Ascending aorta (tissue), 2 donors: ENCODE measurements at places on chromosomes 2 and 18.
A peak's percentile ranks its signal among the peaks of the same experiment; 100 is the strongest.

DNA sequence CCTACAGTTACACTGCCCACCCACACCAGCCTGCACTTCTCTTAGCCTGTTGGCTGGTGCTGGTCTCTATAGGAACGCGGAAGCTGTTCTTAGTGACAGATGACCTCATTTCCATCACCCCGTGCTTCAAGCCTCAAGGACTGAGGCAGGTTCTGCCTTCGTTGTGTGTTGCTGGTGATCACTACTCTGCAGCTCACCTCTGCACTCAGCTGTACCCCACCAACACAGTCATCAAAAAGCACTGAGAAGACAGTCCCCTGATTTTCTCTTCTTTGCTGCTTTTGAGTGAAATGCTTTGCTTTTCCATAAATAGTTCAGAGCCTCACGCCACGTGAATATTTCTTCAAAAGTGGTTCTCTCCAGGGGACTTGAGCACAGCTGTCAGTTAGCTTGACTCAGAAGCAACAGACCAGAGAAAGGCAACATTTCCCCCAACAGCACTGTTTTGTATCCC, 225.7 kb upstream of the CCDC150 start:
- no peaks in the 10 kb centered on the region for H3K27me3 ChIP-seq
- no peak overlapping the region for H3K4me3 ChIP-seq
- peaks cover 8% of the 10 kb centered on the region for H3K4me1 ChIP-seq

DNA sequence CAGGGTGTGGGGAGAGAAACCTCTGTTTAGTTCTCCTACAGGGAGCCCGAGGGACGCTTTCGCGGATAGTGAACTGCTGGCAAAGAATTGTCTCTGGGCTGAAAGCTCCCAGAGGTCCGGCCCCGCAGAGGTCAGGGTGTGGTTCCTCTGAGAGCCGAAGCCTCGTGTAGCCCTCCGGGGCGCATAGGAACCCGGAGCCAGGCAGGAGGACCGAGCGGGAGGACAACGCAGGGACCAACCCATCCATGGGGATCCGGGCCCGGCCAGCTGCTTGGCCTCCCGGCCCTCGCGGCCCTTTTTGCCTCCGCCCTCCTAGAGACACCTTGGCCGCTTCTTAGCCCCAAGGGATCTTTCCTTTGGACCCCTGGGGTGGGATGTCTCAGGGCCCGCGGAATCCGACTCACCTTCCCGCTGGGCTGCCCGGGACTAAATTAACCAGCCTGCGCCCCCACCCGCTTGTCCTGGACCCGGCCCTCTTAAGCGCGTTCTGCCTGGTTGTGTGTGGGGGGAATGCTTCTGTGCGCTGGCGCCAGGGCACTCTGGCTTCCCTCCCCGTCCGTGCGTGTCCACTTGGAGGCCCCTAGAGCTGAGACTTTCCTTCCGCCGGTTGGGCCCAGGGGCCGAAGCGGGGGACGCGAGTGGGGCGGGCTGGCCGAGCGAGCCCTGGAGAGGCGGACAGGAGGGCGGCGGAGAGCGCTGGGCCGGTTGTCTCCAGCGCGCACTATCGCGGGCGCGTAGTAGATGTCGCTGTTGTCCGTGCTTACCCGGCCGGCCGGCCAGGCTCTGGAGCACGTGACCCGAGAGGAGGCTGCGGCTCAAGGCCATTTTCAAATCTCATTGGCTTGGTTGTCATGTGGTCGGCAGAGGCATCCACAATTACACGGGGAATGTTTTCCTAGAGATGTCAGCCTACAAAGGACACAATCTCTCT, at the start of gene HOXD10:
TSS of gene HOXD10 (plus strand) at position 896 of the 931 bp plus-strand sequence. CDS start 56 bp downstream, outside the sequence.
- H3K27ac ChIP-seq = no peak within 1 kb of the TSS
- H3K4me1 ChIP-seq = no peaks in the 10 kb centered on the region
- H3K36me3 ChIP-seq = no peaks in the 10 kb centered on the region
- no peak for DNase-seq

DNA sequence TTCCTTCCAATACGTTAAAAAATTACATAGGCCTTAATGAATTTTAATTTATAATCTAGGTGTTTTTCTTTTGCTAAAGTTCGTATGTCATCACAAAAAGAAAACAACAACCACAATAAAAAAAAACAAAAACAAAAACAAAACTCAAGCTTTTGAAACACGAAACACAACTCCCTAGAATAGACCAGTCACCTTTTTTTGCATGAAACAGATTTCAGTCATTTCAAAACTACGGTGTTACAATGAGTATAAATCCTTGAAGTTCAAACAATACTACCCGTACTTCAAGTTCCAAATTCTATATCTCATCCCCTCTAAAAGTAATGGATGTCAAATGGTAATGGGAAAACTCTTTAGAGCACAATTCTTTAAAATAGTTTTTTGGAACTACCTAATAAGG, 142.4 kb downstream of the CDH2 start:
- DNase-seq = no peak
- no peak overlapping the region for H3K4me3 ChIP-seq

- H3K27ac ChIP-seq = no peak overlapping the region
- no peak overlapping the region for H3K4me3 ChIP-seq
- no peaks in the 10 kb centered on the region for H3K27me3 ChIP-seq
- peaks cover 3% of the 10 kb centered on the region for H3K4me1 ChIP-seq
- no peaks in the 10 kb centered on the region for H3K36me3 ChIP-seq
Measured at GRCh38 chr2:223599640-223600380, 2.4 kb downstream of the SCG2 start.

- peak overlapping the region; percentile 93 for H3K27ac ChIP-seq
- H3K4me3 ChIP-seq = peak overlapping the region; percentile 20
- peaks cover 5% of the 10 kb centered on the region for H3K36me3 ChIP-seq
- DNase-seq = no peak
- H3K27me3 ChIP-seq = no peaks in the 10 kb centered on the region
Measured at GRCh38 chr2:216688731-216689340, 6.5 kb downstream of the IGFBP5 start.

GRCh38 chr2:22694856-22695255, 690.1 kb upstream of the KLHL29 start:
- DNase-seq = no peak
- H3K27ac ChIP-seq = no peak overlapping the region
- H3K27me3 ChIP-seq = no peaks in the 10 kb centered on the region
- no peaks in the 10 kb centered on the region for H3K4me1 ChIP-seq

DNA sequence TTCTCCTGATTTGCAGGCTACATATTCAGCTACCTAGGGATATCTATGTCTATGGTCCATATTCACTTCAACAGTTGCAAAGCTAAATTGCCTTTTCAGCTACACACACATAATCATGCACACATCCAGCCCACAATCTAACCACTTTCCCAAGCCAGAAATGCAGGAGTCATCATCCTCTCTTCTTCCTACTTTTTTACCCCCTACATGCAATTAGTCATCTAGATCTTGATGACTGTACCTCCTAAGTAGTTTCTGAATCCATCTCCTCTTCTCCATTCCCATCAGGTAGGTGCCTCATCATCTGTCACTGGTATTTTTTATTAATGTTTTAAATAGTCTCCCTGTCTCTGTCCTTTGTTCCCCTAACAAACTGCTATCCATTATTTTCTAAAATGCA, 23.7 kb upstream of the SPRED2 start:
- H3K27me3 ChIP-seq = no peaks in the 10 kb centered on the region
- H3K36me3 ChIP-seq = no peaks in the 10 kb centered on the region
- H3K27ac ChIP-seq = no peak overlapping the region
- no peak overlapping the region for H3K4me3 ChIP-seq

DNA sequence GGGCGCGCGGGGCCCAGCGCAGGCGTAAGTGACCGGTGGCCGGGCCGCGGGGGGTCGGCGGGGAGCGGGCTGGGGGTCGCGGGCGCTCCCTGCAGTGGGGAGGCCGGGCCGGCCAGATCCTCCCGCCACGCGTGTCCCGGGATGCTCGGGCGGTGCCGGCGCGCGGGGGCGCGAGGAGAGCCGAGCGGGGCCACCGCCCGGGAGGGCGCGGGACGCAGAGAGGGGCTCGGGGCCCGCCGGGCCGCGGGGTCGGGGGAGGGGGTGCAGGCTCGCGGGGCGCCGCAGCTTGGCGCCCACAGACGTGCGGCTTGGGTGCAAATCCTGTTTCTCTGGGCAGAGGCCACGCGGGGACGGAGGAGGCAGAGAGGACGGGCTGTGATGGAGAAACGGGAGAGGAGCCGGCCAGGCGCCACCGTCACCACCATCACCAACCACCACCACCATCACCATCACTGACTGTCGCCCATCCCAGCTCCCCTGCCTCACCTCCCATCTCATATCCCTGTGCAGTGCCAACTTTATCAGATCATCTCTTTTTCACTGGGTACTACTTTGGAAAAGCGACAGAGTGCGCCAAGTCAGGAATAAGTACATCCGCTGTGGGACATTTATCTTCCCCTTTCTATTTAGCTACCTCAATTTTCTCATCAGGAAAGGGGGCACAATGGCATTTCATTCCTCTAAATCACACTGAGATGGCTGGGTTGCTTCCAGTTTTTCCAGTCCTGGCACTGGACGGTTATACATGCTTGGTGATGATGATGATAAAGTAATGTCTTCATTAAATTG, 97.2 kb upstream of the GPR45 start:
- no peaks in the 10 kb centered on the region for H3K27me3 ChIP-seq
- H3K36me3 ChIP-seq = no peaks in the 10 kb centered on the region
- no peak for DNase-seq
- peak overlapping the region; percentile 57 for H3K4me3 ChIP-seq
- no peaks in the 10 kb centered on the region for H3K4me1 ChIP-seq

- H3K4me3 ChIP-seq = no peak overlapping the region
- H3K36me3 ChIP-seq = no peaks in the 10 kb centered on the region
- H3K27ac ChIP-seq = no peak overlapping the region
- no peaks in the 10 kb centered on the region for H3K27me3 ChIP-seq
- DNase-seq = no peak
Measured at GRCh38 chr18:3808985-3809780, 359.2 kb downstream of the TGIF1 start.

DNA sequence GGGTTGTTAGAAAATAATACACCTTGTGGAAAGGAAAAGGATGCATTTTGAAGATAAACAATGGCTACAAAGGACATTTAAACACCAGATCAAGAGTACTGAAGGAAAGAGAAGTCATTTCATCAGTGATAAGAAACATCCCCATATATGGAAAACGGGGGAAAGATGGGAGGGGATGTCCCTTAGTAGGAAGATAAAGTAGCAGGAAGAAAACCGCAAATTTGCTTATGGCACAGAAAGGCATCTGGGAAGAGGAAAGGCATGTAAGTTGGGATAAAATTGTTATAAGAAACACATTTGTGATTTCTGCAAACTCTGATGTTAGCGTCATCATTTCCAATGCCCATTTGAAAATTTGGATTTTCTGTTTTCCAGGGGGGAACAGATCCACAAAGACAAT, 10.5 kb upstream of the LYPD1 start:
- H3K4me3 ChIP-seq = no peak overlapping the region
- H3K4me1 ChIP-seq = no peaks in the 10 kb centered on the region
- H3K27ac ChIP-seq = no peak overlapping the region
- DNase-seq = no peak

DNA sequence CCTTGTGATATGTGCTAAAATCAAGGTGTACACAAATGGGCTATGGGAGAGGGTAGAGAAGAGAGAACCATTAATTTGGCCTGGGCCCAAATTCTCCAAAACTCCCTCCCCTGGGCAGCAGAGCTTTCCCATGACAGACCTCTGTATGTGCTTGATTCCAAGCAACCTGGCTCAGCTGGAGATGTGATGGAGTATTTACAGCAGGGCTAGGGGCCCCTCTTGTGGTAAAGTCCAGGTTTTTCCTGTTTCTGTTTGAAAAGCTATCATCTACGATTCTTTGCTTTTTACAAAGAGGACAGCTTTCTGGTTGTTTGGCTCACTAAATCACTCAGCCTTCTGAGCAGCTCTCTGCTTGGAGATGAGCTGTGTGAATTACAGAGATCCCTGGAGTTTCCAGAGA, 40.3 kb downstream of the KCNS3 start:
- no peak overlapping the region for H3K4me3 ChIP-seq
- peaks cover 9% of the 10 kb centered on the region for H3K4me1 ChIP-seq
- no peaks in the 10 kb centered on the region for H3K36me3 ChIP-seq
- DNase-seq = no peak

DNA sequence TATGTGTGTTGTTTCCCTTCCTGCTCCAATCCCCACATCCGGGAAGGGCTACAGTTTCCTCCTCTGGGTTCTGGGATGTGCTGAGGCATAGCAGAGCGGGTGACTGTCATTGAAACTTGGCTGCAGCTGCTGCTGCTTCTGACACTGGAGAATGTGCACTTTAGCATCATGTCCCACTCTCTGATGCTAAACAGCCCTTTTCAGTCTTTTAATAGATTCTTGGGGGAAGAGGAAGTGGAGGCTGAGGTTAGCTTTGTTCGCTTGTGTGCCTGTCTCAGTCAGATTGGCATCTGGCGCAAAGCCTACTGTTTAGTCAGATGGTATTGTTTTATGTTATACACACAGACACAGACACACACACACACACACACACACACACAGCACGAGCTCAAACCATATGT, 136.5 kb upstream of the RND3 start:
- H3K27ac ChIP-seq = no peak overlapping the region
- H3K36me3 ChIP-seq = no peaks in the 10 kb centered on the region
- no peaks in the 10 kb centered on the region for H3K4me1 ChIP-seq
- H3K27me3 ChIP-seq = no peaks in the 10 kb centered on the region
- H3K4me3 ChIP-seq = no peak overlapping the region

DNA sequence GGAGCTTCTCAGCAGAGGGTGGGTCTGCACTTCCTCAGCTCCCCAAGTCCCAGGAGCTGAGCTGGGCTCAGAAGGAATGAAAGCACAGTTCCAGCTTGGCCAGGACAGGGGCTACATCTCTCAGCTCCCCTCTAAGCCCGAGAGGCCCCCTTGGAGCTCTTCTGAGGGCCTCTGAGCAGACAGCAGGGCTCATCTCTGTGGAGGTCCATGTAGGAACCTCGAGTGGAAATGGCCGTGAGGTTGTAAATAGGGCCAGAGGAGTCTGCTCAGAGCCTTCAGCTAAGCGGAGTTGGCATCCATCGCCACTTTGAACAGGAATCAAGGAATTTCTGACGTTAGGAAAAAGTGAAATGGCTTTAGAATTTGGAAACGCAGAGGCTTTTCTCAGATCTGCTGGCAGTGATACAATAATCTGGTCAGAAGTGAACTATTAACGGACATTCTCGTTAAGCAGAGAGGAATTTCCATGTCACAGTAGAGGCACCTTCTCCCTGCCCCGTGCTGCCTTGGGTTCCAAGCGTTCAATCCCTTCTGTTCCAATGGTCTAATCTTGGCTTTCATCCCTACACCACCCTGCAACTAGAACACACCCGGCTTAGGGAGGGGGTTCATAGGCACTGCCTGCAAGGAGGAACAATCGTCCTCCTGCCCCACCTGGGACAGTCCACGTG, 213.9 kb downstream of the NDUFA10 start:
- H3K27me3 ChIP-seq = no peaks in the 10 kb centered on the region
- H3K4me1 ChIP-seq = peaks cover 50% of the 10 kb centered on the region
- no peak overlapping the region for H3K4me3 ChIP-seq
- peak overlapping the region; percentile 86 for H3K27ac ChIP-seq

DNA sequence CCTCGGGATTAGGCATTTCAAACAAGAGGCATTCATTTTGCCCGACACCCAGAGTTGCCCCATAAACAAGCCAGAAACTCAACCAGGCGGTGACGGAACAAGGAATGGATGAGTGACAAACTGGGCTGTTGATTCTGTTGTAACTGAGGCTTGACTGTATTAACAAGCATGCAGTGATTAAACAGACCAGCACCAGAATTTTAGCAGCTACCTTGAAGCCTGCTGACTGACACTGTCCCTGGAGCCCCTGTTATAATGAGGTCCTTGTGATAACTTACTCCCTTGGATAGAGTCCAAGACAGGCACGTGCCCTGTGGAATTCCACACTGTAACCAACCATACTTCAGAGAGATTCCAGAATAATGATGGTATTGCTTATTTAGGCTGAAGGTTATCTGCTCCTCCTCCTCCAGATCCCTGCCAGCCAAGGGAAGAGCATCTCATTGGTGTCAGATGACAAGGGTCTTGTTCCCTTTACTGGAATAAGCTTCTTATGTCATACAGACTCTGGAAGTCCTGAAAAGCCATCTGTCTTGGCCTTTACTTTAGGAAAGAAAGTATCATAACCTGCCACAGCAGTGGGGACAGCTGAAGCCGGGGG, 97.1 kb upstream of the RMDN2 start:
- no peak overlapping the region for H3K4me3 ChIP-seq
- no peaks in the 10 kb centered on the region for H3K27me3 ChIP-seq
- no peaks in the 10 kb centered on the region for H3K4me1 ChIP-seq
- H3K36me3 ChIP-seq = no peaks in the 10 kb centered on the region
- H3K27ac ChIP-seq = no peak overlapping the region
